HFFc6 (cell line): ENCODE measurements at places on chromosomes 11 and 22. TPM values are rescaled to one million over a fixed set of nuclear protein-coding genes. Genes with fewer than 3 reads are reported as not detected.

- DNase-seq: peak; percentile 15
These were observed 169.4 kb upstream of the SYT13 start for GRCh38 chr11:45455536-45455935.

- DNase-seq: no peak
These were observed 247.8 kb downstream of the NTM start for GRCh38 chr11:131618201-131618600.

Gene OR5A2
- total RNA-seq: not detected in 3 replicates

DNA sequence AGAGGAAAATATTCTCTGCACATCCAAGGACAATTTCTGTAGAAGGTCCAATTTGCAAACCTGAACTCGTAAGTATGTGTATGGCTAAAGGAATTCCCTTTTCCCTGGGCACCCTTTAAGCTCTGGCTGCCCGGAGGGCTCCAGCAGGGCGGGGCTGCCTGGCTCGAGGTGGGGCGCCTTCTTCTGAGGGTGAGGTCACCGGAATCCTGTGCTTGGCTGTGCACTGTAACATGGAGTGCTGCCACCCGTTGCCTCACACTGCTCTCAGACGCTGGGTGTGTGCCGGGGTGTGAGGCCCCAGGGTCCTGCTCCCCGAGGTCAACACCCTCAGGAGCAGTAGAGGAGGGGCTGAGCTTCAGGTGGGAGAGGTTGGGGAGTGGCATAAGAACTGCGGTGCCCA lies 61.5 kb downstream of the SYN3 start:
- DNase-seq: peak; percentile 11

- peak; percentile 36 for DNase-seq
These were observed 68.2 kb upstream of the EED start for GRCh38 chr11:86176165-86176884.

DNA sequence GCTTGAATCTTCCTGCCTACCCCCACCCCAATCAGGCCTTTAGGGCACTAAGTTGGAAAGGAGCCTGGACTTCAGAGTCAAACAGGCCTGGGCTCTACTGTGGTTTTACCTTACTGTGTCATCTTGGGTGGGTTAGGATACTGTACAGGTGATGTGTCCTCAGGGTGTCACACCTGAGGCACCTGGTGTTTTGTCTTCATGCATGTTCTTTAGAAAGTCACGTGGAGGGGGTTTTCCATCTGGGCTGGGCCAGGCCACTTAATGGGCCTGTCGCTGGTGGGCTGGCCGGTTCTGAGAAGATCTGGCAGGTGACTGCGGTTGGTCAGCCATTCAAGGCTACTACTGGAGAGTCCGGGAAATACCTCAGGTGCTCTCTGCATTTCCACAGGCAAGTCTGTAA lies 92.6 kb downstream of the SWAP70 start:
- no peak for DNase-seq

DNA sequence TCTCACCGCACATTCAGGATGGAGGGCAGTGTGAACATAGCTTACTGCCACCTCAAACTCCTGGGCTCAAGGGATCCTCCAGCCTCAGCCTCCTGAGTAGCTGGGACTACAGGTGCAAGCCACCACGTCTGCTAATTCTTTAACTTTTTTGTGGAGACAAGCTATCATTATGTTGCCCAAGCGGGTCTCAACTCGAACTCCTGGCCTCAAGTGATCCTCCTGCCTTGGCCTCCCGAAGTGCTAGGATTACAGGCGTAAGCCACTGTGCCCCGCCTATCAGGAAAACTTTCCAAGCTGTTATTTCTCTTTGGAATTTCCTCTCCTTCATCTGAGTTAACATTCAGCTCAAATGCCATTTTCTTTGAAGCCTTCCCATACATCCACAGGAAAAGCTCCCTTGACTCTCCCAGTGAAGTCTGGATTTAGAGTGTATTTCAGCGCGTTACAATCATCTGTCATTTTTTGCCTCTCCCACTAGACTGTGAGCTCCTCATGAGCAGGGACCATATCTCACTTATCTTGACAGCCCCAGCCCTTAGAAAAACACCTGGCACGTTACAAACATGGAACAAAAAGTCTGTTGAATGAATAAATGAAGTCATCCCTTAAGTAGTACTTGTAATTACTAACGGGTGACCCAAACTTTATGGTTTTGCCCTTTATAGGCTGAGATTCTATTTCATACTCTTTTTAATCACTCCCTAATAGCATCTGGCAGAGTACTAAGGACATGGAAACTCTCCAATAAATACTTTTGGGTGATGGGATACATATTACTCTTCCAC lies 2.2 kb downstream of the MRTFA start:
- DNase-seq: no peak

- peak; percentile 55 for DNase-seq
These were observed 1.5 kb upstream of the KLHDC7B start for GRCh38 chr22:50544078-50544745.

DNA sequence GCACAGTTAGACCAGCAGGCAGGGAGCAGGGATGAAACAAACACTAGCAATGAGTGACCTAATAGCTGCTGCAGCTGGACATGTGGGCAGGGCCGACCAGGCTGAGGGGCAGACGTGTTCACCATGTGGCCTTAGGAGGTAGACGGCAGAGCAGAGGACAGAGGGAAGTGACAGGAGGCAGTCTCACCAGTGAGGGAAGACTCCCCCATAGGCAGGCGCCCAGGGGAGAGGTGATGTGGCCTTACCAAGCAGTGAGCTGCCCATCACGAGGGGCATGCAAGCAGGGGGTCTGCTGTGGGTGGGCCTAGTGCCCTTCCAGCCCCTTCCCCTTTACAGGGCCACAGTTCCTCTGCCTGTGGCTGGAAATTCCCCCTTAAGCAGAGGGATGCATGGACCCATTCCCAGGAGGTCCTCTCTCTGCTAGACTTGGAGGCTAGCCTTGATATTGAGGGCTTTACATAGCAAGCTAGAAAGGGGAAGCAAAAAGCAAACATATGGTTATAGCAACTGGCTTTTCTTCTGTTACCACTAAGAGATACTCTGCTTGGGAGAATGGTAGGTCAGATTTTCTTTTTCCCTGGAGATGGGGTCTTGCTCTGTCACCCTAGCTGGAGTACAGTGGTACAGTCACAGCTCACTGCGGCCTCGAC lies 67.6 kb downstream of the MPPED1 start:
- DNase-seq: no peak

GRCh38 chr11:2444821-2445745 lies at the start of gene KCNQ1:
KCNQ1 (plus strand) TSS chr11:2445008; CDS start chr11:2445099, 91 bp downstream.
- DNase-seq: no peak

DNA sequence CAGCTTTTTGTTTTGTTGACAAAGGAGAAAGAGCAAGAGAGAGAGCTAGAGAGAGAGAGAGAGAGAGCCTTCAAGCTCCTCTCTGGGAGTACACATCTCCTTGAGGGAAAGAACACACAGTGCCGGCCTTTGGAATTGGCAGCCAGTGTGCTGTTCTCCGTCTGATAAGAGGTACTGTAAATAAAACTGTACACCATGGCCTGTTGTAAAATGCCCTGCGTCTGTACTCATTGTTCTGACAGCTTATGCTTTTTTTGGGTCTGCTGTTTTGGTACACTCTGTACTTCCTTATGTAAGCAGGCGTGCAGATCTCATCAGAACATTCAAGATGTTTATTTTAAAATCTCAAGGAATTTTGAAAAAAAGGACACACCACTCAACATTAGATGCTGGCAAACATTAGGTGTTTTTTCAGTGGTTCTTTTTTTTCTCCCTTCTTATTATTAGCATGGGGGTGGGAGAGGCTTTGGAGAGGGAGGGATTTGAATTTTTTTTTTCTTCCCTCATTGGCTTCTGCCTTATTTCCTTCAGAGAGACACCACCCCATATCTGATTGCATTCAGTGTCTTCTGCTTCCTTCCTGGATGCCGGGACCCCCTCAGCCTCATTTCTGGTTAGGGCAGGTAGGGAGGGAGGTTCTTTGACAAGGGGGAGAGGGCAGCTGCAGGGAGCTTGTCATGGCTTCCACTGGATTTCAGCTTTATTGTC lies 116.8 kb upstream of the NNMT start:
- DNase-seq: no peak

DNA sequence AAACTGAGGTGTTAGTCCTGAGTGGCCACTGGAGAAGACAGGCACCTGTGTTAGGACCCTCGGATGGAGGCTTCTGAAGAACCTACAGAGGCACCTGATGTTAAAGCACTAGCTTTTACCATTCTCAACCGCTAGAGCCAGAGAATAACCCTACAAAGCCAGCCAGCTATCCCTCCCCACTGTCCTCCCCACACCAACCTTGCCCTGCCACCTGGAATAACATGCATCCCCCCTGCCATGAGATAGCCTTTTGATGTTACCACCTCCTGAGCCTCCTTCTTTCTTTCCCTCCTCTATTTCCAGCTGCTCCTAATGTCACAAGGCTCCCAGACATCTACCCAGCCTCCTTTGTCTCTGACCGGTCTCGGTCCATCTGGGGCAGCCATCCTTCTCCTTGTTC lies 28.1 kb downstream of the COMMD9 start:
- no peak for DNase-seq
